ENCODE measurements at places on chromosomes 4 and X.

DNA sequence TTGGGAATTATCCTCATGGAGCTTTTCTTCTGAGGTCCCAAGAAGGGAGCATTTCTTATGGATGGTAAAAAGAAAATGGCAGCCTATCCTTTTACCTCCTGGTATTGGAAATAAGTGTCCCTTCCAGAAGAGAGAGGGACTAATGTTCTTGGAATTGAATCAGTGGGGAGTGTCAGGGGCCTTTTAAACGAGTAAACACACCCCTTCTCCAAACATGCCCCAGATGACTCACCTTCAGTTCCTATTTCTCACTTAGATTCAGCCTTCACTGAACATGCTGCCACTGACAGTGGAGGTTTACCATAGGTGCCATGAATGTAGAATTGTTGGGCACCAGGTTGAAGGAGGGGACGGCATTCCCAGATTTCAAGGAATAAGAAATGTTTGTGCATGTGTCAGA, 19.0 kb downstream of the MAGEC2 start:
- no peak for DNase-seq

DNA sequence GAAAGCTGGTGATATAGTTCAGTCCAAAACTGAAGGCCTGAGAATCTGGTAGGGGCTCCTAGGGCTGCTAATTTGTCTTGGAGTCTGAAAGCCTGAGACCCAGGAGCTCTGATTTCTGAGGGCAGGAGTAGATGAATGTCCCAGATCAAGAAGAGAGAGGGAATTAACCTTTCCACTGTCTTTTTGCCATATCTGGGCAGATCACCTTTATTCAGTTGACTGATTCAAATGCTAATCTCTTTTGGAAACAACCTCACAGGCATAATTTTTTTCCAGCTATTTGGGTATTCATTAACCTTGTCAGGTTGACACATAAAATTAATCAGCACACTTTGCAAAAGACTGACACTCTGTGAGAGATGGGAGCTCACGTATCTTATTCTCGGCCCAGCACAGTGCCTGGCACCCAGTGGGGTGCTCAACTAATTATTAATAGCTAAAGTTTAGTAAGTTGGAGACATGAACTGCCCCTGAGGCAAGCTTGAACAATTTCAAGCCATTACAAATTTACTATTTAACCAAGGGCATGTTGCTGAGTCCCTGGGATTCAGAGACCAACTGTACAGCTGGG, 114.3 kb downstream of the CPEB2 start:
- no peak for DNase-seq

DNA sequence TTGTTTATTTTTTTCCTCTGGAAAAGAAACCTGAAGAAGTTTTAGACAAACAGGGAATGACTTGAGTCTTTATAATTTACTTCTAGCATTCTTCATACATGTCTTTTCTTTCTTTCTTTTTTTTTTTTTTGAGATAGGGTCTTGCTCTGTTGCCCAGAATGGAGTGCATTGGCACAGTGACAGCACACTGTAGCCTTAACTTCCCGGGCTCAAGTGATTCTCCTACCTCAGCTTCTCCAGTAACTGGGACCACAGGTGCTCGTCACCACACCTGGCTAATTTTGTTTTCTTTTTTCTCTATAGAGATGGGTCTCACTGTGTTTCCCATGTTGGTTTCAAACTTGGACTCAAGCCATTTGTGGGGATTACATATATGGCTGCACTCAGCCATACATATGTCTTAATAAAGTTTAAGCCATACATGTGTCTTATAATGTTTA, 71.8 kb downstream of the RAPGEF2 start:
- no peak for DNase-seq

GRCh38 chrX:11908371-11908770, 150.3 kb downstream of the MSL3 start:
- peak; percentile 28 for DNase-seq

DNA sequence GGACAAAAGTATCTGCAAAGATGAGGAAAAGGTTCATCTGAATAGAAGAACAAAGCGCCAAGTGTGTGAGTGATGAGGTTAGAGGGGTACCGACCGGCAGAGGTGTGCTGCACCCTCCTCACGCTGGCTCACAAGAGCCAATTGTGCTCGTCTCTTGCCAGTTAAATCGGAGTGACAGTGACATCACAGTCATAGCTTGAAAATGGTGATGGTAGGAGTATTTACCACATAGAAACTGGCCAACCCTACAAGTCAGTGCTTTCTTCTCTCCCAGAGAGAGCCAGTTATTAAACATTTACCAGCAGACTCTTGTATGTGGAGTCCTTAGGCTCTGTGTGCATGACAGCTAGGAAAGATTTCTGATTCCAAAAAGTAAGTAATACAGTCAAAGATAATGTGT, 32.4 kb downstream of the CLDN22 start:
- DNase-seq = no peak

GRCh38 chr4:142844782-142845181, 1.3 kb downstream of the INPP4B start:
- no peak for DNase-seq

GRCh38 chr4:83454686-83455085, 937 bp downstream of the HELQ start:
- DNase-seq = no peak

DNA sequence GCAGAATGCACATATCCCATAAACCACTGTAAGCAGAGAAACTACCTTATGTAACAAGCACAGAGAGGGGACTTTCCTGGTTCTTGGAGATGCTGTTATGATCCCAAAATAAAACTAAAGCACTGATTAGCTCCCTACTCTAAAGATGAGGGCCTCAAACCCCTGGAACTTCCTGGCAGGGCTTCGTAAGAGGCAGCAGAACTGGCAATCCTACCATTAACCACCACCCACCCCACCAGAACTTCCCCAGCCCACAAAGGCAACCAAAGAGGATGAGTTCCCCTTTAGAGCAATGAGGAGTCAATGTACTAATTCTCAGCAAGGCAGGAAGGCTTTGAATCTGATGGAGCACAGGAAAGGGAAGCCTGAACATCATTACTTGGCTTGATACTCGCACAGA, 436.5 kb upstream of the FRG1 start:
- no peak for DNase-seq

DNA sequence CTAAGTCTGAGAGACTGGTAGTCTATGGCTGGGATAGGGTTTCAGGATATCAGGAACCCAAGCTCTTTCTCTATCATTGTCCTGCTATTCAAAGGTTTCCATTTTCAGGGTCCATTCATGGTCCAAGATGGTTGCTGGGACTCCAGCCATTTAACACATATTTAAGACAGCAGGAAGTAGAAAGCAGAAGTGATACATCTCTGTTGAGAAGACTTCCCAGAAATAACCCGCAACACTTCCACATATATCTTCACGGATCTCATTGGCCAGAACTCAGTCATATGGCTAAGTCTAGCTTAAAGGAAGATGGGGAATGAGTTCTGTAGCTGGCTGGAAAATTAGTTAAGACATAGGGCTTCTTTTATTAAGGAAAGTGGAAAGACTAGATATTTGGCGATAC, 23.8 kb downstream of the CTSO start:
- DNase-seq = no peak

- DNase-seq = no peak
Observed at GRCh38 chrX:30941898-30942297, 52.8 kb upstream of the TAB3 start.

DNA sequence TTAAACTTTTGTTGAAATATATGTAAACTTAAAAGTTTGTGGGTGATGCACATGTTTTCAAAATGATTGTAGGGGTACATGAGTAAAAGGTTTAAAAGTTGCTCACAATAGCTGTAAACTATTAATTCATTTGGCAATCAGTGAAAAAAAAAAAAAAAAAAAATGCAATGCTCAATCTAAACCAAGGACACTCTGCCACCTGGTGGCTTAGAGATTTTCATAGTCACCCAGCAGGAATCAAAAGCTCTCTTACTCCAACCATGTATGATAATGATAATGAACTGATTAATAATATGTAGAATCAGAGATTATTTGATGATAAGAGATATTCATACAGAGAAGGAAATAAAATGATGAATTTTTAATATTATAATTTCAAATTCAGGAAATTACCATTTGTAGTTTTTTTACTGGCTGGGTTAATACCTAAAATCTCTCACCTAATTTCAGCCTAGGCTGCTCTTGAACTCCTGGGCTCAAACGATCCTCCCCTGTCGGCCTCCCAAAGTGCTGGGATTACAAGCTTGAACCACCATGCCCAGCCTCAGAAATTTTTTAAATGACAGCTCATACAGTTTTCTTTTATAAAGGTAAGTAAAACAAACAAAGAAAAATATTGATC, 46.9 kb upstream of the SLC25A4 start:
- peak; percentile 54 for DNase-seq

DNA sequence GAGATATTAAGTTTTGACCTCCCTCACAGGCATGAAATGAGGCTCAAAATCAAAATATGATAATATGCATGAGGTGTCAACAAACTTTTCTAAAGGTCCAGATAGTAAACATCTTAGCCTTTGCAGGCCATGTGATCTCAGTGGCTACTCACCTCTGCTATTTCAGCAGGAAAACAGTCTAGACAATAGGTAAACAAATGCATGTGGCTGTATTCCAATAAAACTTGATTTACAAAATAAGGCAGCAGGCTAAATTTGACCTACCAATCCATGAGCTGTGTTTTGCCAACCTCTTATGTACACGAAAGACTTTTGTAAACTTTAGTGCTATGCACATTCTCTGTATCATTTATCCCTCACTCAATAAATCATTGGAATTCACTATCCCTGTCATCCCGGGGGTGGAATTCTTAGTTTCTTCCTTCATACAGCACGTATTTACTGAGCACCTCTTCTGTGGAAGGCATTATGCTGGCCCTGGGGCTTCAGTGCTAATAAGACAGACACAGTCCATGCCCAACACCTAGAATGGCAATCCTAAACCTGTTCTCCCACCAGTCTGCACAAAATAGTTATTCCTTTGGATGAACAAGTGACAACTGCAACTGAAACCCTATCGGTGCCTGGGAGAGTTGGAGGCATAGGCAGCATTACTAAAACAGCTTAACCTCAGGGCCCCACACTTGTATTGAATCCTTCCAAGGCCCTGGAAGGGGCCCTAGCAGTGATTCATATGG, 19.9 kb downstream of the MAGEB17 start:
- DNase-seq = no peak

DNA sequence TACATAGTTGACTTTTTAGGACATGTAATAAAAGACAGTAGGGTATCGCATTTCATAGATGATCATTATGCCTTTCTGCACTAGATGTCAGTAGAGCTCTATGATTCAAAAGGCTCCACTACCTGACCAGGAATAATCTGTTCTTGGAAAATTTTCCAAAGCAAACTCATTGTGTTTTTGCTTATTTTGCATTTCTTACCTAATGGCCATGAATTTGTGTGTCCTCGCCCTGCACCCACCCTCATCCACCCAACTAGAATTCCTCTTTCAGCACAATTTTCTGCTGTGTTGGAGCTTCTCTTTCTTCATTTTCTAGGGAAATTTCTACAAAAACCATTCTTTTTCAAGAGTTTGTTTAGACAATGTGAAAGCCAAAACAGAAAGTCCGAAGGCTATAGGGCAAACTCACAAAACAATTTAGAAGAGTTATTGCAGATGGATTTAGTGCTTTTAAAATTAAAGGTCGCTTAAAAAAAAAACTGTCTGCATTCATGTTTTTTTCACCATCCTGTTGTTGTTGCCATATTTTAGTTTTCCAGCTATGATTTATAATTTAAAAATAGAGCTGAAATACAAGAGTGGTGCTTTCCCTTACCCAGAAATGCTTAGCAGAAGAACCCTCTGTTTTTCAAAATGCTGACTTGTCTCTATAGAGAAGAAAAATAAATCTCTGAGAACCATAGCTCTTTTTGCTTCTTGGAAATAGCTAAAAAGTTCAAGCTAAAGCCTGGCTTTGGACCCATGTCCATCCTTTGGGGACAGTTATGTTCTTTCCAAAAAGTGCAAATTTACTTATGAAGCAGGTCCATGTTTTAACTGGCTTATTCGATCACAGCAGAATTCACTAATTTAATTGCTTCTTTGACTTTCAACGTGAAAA, 183.7 kb downstream of the SPATA18 start:
- DNase-seq = peak; percentile 10

GRCh38 chrX:63283348-63283747, 67.8 kb downstream of the SPIN4 start:
- DNase-seq = no peak

GRCh38 chr4:80507507-80507906, 172.0 kb downstream of the CFAP299 start:
- DNase-seq = no peak

All from H7 (cell line).